Stimulated activated CD8-positive, alpha-beta memory T cell treated with anti-CD3 and anti-CD28 coated beads, Interleukin-7, amount 100 ng/mL, for 1 hour (primary cell): ENCODE measurements at places on chromosomes 5 and 9.
A peak's percentile ranks its signal among the peaks of the same experiment; 100 is the strongest.

GRCh38 chr5:82886911-82887310 lies 190.3 kb downstream of the TMEM167A start:
- DNase-seq = no peak

GRCh38 chr5:94613583-94613982 lies 4.8 kb downstream of the KIAA0825 start:
- DNase-seq = no peak

DNA sequence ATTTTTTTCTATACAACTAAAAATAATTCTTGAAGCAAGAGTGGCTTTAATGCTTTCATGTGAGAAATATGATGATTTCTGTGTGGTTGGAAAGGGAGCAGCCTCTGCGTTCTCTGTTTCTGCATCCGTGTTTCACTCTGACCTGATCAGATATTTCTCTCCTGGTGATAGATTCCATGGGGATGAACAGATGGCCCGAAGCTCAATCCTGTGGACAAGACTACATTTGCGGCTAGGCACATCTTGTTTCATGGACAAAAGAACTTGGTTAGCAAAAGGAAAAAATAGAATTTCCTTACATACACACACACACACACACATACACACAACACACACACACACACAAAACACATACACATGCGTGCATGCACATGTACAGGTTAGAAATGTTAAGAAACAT lies 218.2 kb upstream of the ADAMTS16 start:
- no peak for DNase-seq

- DNase-seq = no peak
Observed at GRCh38 chr5:86030753-86031152, 587.0 kb upstream of the COX7C start.

DNA sequence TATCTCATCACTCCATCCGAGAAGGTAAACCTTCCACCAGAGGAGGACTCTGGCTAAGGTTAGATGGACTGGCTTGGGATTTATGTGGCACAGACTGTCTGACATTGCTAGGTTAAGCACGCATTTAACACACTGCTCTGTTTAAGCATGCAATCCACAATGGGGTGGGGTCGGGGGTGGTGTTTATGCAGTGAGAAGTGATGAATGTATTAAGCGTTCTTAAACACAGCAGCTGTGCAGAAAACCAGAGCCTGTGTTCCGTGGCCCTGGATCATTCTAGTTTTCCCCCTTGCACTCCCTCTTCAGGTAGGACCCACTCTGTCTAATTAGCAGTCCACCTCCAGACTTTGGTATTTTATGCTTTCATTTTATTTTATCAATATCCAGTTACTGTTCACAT lies 46.4 kb downstream of the STXBP1 start:
- no peak for DNase-seq

GRCh38 chr9:111039231-111039906 lies 1.1 kb upstream of the LPAR1 start:
- no peak for DNase-seq

GRCh38 chr5:143395638-143396352 lies 7.7 kb downstream of the NR3C1 start:
- DNase-seq = no peak

- DNase-seq = no peak
Observed at GRCh38 chr9:68690088-68690487, 15.0 kb upstream of the PIP5K1B start.

- no peak for DNase-seq
Observed at GRCh38 chr5:99900302-99900852, 634.8 kb upstream of the FAM174A start.

DNA sequence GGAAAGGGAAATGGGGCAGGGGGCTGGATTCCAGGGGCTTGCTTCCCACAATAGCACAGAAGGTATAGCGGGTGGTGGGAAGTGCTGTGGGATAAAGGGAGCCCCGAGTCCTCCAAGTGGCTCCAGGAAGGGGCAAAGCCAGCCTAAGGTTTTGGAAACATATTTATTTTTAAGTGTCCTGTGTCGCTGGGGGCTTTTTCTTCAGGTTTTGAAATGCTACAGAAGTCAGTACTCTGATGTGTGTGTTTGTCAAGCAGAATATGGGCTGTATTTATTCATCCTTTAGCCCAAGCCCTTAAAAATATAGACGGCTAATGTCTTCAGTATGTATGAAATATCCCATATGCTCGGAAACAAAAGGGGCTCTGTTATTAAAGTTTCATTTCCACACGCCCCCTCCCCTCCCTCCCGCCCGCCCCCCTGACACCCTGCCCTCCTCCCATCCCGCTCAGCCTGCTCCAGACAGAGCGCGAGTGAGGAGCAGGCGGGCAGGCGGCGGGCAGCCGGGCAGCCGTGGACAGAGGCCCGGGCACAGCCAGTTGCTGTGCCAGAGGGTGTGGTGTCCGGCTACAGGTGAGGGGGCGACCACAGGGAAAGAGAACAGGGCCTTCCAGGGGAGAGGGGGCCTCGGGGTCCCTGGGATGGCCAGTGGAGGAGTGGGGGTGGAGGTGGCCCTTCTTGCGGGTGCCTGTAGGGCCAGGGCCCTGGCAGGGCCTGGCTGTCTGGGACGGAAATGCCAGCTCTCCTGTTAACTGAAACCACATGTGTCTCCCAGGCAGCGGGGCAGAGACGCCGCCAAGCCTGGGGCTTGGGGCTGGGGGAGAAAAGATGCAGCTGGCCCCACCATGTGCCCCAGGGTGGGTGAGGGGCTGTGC lies 39.6 kb upstream of the SYNPO start:
- no peak for DNase-seq

GRCh38 chr9:127237801-127238200 lies 26.8 kb upstream of the GARNL3 start:
- DNase-seq = no peak

GRCh38 chr5:40521108-40521785 lies 158.5 kb upstream of the PTGER4 start:
- DNase-seq = no peak

DNA sequence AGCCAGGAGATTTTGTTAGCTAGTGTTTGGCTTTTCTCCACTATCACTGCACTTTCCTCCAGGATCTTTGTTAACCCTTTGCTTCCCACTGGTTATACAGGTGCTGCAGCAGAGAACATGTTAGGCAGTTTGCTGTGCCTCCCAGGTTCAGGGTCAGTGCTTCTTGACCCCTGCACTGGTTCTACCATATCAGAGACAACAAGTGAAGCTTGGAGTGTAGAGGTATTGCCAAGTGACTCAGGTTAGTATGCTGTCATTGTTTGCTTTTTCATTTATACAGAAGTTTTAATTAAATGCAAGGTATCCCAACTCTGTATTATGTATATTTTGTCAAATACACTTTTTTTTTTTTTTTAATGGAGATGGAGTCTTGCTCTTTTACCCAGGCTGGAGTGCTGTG lies 68.4 kb downstream of the GAPVD1 start:
- no peak for DNase-seq

GRCh38 chr9:5140151-5140550 lies 45.3 kb downstream of the INSL6 start:
- DNase-seq = no peak

DNA sequence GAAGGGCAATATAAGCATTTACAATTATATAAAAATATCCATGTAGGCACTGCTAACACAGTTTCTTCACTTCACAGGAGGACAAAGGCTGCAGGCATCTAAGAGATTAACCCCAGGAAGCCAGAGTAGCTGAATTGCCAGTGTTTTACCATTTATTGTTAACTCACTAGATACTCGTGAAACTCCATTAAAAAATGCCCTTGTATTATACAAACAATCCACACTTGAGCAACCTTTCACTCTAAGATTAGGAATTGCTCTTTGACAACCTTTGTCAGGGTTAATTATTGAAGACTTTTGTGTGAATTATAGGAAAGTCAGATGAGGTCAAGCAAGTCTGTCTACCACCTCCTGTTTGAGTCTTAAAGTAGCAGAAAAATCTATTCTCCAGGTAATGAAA lies 317.8 kb downstream of the ADGRV1 start:
- no peak for DNase-seq

DNA sequence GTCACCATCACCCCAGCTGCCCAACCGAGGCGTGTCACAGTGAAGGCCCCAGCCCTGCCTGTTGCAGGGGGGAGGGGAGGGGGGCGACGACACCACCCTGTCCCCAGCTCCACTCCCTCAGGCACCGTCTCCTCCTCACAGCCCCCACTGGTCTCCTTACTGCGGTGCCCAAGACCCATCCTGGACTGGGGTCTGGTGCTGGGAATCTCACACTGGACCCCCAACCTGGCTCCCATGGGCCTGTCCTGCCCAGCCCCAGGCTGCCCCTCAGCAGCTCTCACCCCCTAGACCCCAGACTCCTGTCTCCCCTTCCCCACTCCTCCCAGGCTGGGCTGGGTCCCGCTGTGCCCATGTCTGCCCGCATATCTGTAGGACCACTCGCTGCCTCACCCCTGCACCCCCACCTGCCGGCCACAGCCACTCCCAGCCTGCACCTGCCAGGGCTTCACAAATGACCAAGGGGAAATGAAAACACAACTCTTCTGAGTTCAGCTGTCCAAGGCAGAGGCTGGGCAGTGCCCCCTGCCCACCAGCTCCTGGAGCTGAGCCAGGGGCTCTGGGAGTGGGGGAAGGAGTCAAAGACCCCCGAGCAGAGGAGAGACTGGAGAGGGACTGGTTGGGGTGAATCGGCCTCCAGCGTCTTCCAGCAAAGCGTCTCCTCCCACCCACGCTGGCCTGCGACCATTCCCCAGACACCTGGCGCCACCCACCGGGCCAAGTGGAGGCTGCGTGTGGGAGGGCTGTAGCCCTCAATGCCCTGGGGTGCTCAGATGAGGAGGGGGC lies 32.6 kb upstream of the EGFL7 start:
- peak; percentile 13 for DNase-seq

DNA sequence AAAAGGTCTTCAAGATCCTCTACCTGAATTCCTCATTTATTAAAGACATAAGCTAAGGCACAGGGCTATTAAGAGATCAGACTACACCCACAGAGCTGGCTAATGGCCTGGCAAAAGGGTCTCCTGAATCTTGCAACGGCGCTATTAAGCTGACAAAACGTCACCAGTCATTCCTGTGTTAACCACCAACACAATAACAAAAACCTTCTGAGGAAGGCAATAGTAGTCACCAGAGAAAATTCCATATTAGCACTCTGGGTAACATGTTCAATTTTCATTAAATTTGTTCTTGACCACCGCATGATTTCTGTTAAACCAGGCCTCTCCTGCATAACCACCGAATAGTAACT lies 77.0 kb downstream of the GNAQ start:
- no peak for DNase-seq

GRCh38 chr9:106668534-106668933 lies 194.4 kb upstream of the ZNF462 start:
- DNase-seq = no peak

DNA sequence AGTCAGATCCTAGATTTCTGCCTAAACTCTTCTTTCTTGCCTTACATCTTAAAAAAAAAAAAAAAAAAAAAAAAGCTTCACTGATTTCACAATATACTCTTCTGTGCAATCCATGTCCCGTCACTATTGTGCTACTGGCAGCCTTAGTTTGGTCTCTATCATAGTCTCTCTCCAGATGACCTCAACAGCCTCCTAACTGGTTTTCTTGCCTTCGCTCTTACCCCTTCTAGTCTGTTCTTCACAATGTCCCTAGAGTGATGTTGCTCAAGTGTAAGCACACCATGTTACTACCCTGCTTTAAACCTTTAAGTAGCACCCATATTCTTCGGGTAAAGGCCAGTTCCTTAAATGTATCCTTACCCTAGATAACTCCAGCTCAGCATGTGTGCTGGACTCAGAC lies 25.8 kb downstream of the CD180 start:
- DNase-seq = no peak

DNA sequence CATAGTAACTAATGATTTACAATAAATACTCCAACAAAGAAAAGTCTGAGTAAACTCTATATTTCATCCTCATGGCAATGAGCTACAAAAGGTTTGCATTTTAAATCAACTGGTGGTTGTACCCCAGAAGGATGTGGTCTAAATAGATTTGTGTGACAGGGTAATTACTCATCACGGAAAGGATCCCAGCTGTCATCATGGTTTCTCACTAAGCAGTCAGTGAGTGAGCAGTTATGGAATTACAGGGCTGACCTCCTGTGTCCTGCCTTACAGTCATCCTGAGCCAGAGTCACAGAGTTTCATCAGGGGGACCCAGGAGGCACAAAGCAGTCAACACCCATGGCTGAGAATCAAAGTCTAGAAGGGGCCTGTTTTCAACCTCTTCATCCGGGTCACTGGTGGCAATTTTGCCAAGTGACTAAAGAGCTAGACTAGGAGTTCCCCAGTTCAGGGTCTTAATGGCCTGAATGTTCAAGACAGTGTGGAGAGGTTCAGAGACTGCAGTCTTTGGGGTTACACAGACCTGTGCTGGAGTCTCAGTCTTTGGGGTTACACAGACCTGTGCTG lies 210.7 kb upstream of the SLC24A2 start:
- no peak for DNase-seq

DNA sequence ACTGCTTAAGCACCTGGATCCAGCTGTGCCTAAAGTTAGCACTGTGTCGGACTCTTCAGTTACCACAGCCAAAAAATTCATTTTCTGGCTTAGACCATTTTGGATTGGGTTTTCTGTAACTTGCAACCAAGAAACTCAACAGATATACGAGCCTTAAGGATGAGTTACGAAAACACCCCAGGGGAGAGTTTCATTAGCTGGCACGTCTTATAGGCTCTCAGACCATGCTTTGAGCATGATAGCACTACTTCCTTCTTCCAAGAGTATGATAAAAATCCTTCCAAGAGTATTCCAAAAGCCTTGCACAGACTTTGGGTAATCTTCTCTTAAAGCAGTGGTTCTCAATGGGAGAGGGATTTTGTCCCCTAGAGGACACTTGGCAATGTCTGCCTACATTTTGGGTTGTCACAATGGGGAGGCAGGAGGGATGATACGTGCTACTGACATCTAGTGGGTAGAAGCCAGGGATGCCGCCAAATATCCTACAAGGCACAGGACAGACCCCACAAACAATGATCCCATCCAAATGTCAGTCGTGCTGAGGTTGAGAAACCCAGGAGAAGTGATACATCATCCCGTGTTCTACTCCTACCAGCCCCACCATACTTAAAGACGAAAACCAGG lies 64.8 kb downstream of the SMIM23 start:
- DNase-seq = no peak

DNA sequence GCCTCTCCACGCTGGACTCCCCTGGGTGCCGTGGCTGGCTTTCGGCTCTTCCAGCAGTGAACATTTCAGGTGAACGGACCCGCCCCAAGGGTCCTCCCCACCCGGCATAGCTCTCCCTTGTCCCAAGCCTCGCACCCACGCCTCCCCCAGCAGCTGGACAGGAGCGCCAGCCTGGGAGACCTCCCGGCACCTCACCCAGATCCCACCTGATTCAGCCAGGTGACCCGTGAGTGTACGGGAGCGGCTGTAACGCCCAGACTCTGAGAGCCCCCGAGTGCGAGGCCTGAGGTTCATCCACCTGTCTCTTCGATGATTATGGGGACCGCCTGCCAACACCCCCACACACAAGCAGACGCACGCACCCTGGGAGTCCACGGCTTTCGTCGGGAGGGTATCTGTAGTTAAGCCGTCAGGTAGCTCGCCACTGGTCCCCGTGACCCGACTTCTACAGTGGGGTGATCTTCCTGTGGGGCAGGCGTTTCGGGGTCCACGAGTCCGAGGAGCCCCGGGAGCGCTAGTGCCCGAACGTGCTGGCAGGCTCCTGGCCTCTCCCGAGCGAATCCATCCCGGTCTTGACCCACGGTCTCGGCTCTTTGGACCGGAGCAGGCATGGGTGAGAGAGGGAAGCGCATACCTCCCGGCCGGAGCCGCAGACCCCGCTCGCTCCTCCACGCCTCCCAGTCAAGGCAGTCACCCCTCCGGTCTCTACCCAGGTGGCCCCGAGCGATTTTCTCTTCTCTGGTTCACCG lies 14.9 kb downstream of the TRIM7 start:
- no peak for DNase-seq
